ENCODE measurements at places on chromosomes 7 and 10.

DNA sequence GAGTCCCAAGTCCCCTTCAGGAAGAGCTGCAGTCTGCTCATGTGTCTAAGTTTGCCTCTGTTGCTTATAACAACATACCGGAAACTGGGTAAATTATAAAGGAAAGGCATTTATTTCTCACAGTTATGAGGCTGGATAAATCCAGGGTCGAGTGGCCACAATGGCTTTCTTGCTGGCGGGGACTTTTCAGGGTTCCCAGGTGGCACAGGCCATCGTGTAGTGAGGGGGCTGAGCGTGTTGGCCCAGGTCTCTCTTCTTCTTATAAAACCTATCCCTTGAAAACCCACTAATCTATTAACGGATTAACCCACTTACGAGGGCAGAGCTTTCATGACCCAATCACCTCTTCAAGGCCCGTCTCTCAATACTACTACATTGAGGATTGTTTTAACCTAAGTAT lies 8.7 kb downstream of the VIPR2 start:
- no peak for DNase-seq

GRCh38 chr10:22620140-22620857 lies 94.1 kb downstream of the PIP4K2A start:
- no peak for DNase-seq

GRCh38 chr7:49287653-49288052 lies 363.3 kb downstream of the CDC14C start:
- DNase-seq: no peak

GRCh38 chr7:49937608-49938007 lies 155.4 kb downstream of the ZPBP start:
- DNase-seq: no peak

GRCh38 chr7:51060536-51060935 lies 256.1 kb downstream of the COBL start:
- no peak for DNase-seq

DNA sequence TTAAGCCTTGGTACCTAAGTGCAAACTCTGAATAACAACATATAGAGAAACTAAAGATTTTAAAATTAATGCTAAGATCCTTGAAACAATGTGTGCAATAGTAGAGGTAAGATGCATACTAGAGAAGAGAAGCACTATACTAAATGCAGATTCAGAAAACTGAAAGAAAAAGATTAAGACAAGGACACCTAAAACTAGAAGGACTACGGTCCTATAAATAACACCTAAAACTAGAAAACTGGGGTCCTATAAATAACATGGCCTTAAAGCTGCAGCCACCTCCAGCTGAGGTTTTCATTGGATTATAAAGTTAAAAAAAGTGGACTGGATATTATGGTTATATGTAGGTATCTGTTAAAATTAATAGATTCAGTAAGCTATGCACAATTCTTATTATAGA lies 320.9 kb downstream of the IPMK start:
- no peak for DNase-seq

DNA sequence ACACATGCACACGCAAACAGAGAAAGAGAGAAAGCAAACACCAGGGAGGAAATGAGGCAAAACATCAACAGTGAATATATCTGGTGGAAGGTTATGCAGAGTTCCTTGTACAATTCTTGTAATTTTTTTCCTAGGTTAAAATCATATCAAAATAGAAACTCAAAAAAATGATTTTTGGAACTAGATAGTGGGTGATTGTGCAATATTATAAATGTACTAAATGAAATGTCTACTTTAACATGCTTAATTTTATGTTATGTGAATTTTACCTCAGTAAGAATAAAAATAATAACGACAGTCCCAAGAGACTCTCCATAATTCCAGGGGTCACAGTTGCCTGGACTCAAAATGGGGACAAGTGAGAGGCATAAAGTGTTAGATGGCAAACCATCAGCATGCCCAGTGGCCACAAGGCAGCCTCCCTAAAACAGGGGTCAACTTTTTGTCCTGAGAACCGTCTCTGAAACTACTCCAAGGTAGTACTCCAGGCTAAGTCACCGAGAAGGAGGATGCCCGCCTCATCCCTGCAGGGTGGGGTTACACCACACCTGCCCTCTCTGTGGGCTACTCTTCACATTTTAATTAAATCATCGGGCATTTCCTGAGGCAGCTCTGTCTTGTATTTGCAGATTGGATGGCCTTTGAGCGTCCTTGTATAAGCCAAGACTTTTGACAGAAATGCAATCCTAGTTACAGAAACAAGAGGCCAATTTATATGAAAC lies 267.7 kb downstream of the ELMO1 start:
- no peak for DNase-seq

- DNase-seq: no peak
Observed at GRCh38 chr7:111312966-111313365, 222.0 kb downstream of the LRRN3 start.

- DNase-seq: no peak
Observed at GRCh38 chr7:127946847-127947246, 84.4 kb downstream of the LRRC4 start.

- no peak for DNase-seq
Observed at GRCh38 chr7:100952641-100953040, 3.3 kb downstream of the MUC3A start.

- DNase-seq: no peak
Observed at GRCh38 chr10:23172429-23173213, 19.5 kb upstream of the PTF1A start.

DNA sequence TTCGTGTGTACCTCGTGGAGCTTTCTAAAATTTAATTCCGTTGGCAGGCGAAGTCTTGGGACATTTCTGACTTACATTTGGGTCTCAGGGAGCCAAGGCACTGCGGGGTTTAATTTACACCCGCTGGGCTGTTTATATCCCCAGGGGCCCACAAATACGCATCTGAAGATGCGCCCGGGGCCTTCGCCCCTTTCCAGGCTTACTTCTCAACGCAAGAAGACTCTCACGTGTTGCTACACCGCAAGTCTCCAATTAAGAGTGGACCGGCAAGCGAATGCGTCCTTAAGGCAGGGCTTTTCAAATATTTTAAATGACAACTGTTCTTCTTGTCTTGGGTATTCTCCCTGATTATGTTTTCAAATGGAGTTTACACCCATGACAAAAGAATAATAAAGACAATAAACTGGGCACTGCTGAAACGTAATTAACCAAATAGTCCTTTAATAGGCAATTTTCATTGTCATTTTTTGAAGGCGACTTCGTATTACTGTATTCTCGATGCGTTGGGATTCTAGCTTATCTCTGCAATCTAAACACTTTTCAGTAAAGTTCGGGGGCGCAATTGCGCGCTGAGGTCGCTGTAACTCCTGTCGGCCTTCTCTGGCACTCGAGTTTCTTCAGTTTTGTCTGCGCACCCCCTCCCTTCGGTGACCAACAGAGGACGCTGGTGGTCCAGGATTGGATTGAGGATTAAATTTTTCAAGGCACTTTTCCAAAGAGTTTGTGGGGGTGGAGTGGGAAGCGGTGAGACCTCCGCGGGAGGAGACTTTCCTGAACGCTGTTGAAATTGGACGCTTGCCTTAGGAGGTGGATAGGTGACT lies 837 bp upstream of the IGFBP3 start:
- DNase-seq: no peak

DNA sequence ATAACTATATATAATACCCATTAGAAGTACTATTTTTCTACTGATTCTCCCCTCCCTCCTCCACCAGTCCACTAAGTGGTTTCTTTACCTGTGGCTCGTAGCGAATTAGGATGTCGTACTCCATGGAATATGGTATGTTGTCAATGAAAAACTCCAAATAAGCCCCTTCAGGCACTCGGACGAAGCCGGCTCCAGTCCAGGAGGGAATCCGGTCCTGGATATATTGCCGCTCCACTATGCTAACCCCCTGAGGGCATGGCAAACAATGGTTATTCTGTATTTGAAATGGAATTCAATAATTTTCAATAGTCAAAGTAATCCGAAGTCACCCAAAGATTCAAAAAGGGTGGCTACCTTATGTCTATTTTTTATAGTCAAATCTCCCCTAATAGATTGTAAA lies 40.1 kb downstream of the LAMB1 start:
- no peak for DNase-seq

DNA sequence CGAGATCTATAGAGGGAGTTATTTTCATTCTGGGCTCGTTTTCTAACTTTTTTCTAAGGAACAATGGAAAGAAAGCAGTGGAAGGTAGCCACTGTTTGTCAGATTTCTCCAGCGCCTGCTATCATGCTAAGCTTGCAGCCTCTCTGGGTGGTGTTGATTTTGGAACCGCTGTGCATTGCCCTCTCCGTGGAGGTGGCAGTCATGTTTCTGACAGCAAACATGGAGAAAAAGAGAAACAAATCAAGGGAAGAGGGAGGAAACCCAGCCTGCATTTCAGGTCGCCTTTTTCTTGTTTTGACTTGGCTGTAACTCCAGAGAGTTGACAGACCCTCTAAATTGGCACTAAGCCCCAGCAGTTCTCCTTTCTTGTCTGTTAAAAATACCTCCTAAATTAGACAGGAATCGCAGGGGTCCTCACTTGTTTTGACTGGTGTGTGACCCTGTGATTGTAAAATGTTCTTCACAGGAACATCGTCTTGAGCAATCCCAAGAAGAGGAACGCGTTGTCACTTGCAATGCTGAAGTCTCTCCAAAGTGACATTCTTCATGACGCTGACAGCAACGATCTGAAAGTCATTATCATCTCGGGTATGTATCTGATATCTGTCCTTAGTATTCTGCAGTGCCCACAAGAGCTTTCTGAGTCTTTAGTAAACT lies 4.8 kb downstream of the ECHDC3 start:
- no peak for DNase-seq

GRCh38 chr7:105578496-105578895 lies 2.8 kb downstream of the EFCAB10 start:
- DNase-seq: no peak

GRCh38 chr10:114561008-114561523 lies 97.0 kb downstream of the ABLIM1 start:
- DNase-seq: no peak

DNA sequence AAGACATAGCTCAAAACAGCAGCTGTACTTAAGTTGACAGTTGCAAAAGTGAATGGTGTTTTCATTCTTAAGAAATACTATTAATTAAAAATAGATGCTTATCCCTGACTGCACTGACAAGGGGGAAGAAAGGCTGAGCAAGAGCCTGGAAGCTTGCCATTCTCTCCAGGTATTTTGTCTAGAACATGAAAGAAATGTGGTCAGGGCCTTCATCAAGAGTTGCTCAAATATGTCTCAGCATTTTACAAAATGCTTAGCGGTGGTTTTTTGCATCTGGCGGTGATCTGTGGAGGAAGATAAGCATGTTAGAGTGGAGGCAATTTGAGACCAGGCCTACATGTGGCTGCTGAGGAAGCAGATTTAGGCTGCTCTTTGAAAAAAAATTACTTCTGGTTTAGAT lies 46.4 kb upstream of the CC2D2B start:
- DNase-seq: no peak

DNA sequence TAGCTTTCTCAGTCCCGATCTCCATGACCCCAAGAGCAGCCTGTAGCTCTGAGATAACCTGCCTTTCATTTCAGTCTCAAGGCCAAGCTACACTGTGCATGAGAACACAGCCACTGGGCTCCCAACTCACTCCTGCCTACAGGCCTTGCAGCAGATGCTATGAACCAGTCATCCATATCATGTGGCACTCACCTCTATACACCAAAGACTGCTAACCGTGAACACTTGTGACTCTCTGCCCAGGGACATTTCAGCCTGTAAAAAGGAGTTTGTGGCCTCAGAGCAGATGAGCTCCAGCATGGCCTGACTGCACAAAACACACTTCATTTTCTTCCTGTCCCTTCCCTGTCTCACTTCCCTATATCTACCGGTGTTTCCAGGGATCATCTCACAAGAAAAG lies 56.9 kb upstream of the NPY start:
- no peak for DNase-seq

DNA sequence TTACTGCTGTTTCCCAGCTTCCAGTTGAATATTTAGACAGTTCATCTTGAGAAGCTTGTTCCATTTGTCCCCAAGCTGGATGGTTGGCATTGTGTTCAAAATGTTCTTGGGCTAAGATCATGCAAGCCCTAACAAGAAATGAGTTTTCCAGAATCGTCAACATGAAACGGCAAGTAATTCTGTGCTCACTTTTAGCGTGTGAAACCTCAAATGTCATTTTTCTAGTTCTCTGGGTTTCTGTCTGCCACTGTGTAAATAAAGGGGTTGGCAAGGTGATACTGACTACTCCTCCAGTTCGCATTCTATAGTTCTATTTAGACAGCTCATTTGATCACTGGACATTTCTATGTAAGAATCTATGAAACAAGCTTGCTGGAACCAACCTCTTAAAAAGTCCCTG lies 194.0 kb downstream of the AHR start:
- DNase-seq: no peak

DNA sequence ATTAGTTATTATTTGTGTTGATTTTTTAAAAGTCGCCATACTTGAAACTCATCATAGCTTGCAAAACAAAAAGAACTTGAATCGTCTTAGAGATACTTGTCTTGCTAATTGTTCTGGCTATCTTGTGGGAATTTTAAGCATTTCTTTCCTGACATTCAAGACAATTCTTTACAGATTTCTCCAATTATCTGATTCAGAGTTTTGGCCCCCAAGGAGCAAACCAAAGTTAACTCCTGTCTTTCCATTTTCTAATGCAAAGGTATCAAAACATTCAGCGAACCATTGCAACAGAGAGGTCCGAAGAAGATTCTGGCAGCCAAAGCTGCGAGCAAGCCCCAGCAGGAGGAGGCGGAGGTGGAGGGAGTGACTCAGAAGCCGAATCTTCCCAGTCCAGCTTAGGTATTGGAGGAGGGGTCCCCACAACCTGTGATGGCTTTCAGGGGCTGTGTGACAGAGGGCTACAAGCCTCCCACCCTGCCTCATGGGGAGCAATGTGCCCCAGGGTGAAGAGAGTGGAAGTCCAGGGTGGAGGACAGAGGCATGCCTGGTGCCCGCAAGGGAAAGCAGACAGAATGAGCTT lies 119.4 kb upstream of the STK17A start:
- no peak for DNase-seq

- DNase-seq: no peak
Observed at GRCh38 chr10:20265146-20265545, 448.9 kb downstream of the PLXDC2 start.

- DNase-seq: no peak
Observed at GRCh38 chr7:127254163-127254684, 1.5 kb upstream of the GRM8 start.

- no peak for DNase-seq
Observed at GRCh38 chr10:78862328-78862640, 206.5 kb upstream of the ZMIZ1 start.

DNA sequence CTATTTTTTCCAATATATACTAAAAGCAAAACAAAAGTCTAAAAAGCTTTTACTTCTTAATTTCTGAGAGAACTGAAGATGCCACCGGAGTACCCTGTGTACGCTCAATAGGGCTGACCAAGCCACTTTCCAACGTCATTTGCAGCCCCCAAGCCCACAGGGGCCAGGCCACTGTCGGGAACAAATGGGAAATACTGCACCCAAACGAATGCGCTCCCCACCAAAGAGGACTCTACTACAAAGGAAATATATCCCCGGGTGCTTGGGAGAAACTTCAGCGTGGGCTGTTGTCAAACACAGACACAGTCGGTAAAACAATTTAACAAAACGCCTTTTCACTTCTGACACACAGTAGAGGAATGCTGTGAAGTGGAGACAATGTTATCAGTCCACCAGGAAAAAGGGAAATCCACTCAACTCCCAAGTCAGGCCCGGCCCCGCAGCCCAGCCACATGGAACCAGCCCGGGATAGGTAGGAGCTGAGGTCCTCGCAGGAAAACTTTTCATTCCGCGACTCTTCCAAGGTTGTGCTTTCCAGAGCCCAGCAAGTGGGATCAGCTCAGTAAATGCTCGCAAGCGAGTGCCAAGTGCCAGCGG lies 1.4 kb downstream of the PARD3 start:
- DNase-seq: no peak

- no peak for DNase-seq
Observed at GRCh38 chr10:79946271-79947082, 2.4 kb downstream of the SFTPD start.

All from activated naive CD4-positive, alpha-beta T cell treated with anti-CD3 and anti-CD28 coated beads, Interleukin-2, amount 50 U/mL, for 16 hours (primary cell).